ENCODE measurements at places on chromosomes 2 and 18. TPM values are rescaled to one million over a fixed set of nuclear protein-coding genes. Genes with fewer than 3 reads are reported as not detected.

Gene NOP58
- polyA plus RNA-seq, result 92.0 TPM

DNA sequence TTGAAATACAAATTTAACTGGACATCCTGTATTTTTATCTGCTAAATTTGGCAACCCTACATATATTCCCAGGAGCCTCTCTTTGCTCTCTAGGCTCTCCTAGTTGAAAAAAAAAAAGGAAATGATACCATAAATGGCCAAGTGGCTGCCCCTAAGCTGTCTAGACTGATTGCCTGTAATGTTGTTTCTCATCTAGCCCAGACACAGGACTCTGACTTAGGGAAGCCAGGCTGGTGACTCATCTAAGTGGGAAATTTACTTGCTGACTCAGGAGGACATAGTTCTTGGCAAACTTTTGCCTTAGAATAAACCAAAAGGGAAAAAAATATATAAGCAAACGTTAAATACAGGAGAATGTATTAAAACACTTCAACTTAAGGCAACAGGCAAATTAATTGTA is 14.6 kb upstream of the ITGAV start:
- no peak for DNase-seq

DNA sequence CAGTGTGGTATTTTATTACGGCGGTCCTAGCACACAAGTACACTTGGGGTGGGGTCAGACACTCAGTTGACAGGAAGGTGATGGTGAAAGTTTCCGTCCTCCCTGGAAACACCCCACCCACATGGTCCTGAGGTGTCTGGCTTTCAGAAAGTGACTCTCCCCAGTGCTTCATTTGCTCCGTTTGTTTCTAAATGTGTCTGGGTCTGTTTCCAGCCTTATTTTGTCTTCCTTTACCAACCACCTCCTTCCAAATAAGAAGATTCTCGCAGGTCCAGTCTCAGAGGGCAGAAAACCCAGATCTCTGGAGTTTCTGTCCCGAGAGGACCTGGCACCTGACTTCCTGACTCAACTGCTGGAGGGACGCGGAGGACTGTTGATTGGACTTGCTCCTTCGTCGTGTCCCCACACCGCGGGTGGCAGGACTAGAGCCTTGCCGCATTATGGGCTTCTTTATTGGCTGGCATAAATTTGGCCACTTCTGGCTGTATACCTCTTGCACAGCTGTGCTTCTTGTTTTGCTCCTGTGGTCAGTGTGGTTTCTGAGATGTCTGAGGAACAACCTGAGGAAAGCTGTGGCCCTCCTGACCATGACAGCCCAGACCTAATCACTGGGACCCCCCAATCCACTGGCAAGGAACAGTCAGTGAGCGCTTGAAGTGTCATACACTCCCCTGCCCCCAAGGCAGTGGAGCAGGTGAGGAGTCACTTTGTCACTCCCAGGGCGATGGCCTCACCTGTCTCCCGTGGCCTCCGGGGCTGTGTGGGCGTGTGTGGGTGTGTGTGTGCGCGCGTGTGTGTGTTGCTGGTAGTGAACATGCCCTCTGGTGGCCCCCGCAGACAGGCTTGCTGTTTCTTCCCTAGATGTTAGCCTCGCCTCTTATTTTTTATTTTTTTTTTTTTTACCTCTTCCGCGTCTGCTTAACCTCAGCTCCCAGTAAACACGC is 45.6 kb downstream of the MEX3C start:
- no peak for DNase-seq

GRCh38 chr18:62729487-62730386 is 14.4 kb downstream of the PHLPP1 start:
- DNase-seq, result no peak

GRCh38 chr2:28390746-28391563 is 1.7 kb upstream of the FOSL2 start:
- DNase-seq, result no peak

DNA sequence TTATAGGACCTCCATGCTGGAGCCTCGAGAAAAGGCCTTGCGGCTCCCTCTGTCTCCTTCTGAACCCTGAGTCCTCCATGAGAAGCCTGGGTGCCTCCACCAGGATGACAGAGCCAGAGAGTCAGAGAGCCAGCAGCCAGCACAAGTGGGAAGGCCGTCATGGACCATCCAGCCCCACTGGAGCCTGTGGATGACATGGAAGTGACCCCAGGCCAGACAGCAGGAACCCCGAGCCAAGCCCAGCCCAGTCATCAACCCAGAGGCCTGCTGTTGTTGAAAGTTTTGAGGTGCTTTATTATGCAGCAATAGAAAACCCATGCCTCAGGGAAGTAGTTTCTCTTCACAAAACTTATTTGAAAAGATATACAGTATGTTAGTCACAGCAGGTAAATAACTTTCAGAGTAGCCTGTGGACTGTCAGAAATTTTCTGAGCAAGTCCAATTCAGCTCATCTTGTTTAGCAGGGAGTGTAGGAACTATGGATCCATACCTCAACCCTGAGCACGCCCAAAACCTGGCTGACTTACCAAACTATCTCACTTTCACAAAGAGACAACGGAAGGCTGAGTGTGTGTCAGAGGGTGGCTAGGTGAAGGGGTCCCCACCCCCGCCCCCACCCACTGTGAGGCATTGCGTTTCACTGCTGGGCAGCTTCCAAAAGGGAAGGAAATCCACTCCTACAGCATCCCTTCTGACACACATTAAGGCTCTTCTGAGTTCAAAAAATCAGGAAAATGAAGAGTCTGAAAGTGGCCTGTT is 79.9 kb upstream of the NDUFV2 start:
- no peak for DNase-seq

DNA sequence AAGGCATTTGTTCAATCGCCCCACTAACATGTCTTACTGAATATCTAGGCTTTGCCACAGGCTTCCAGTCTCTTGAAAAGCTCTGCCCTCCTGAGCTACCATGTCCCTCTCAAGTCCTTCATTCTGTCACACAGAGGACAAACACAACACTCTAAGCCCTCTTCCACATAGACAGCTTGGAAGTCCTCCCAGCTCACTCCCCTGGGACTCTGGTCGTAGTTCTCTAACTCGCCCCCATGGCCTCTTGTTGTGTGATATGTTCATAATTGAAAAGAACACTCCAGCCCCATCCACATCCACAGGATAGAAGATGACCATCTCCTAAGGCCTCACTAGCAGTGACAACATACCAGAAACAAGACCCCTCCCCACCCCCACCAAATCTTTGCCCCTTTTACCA is 37.9 kb downstream of the BUB1 start:
- no peak for DNase-seq

Gene GYPC
- polyA plus RNA-seq, result 57.0 TPM

DNA sequence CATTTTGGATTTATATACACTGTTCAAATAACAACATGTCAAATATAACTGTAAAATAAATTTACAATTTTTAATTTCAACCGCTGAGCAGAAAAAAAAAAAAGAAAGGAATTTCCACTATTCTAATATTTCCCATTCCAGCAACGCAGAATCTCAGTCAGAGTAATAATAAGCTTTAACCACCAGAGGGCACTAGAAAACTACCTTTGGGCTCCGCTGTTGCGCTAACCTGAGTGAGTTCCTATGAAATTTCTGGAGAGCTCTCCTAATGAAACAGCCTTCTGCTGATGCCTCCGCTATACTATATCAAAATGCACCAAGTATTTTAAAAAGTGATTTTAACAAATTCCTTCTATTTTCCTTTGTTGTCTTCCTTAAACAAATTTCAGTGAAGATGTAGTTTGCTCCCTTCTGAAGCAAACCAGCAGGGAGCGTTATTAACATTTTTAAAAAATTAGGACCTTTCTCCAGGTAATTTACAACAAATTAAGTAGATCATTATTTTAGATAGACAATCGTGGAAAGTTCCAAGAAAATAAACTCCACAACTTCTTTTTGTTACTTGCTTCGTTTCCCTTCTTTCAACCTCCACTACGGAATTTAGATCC is 23.0 kb downstream of the ERMN start:
- DNase-seq, result peak; percentile 45

- DNase-seq, result no peak
These were observed 21.5 kb upstream of the BIN1 start for GRCh38 chr2:127128445-127128904.

GRCh38 chr2:2291500-2292260 is 39.4 kb downstream of the MYT1L start:
- no peak for DNase-seq

Gene LONRF2
- 3.1 TPM for polyA plus RNA-seq

Gene PROM2
- polyA plus RNA-seq, result 24.9 TPM
